Cerebellar cortex (tissue), 1 donor: ENCODE measurements at places on chromosomes 1 and 21.
A peak's percentile ranks its signal among the peaks of the same experiment; 100 is the strongest.

DNA sequence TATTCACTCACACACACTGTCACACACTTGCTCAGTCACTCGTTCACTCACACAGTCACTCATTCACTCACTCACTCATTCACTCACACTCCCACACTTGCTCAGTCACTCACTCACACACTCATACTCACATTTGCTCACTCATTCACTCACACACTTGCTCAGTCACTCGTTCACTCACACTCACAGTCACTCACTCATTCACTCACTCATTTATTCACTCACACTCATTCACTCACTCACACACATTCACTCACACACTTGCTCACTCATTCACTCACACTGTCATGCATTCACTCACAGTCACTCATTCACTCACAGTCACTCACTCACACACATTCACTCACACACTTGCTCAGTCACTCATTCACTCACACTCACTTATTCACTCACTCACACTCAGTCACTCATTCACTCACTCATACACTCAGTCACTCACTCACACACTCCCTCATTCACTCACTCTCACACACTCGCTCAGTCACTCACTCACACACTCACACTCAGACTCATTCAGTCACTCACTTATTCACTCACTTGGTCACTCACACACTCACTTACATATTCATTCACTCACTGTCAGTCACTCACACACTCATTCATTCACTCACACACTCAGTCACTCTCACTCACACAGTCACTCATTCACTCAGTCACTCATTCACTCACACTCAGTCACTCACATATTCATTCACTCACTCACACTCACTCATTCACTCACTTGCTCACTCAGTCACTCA, 167.0 kb upstream of the C1orf174 start:
- DNase-seq, result no peak

- DNase-seq, result no peak
Observed at GRCh38 chr1:48596046-48596445, 124.0 kb upstream of the SPATA6 start.

- DNase-seq, result no peak
Observed at GRCh38 chr1:214525535-214526019, 25.8 kb downstream of the PTPN14 start.

DNA sequence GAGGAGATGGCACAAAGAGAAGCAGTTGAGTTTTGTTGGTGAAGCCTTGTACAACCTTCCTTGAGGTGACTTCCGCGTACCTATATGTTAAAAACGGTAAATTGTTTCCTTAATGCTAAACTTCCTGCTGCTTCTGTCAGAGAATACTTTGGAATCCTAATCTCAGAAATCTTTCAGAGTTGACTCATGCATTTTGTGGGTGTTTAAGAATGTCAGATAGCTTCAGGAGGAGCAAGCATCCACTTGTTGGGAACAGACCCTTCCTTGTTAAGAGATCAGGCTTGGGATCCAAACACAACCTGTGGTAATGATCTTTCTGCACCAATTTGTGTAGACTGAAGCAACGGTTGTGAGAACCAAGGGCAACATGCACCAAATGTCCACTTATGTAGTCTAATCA, 29.5 kb downstream of the AK4 start:
- DNase-seq, result no peak

DNA sequence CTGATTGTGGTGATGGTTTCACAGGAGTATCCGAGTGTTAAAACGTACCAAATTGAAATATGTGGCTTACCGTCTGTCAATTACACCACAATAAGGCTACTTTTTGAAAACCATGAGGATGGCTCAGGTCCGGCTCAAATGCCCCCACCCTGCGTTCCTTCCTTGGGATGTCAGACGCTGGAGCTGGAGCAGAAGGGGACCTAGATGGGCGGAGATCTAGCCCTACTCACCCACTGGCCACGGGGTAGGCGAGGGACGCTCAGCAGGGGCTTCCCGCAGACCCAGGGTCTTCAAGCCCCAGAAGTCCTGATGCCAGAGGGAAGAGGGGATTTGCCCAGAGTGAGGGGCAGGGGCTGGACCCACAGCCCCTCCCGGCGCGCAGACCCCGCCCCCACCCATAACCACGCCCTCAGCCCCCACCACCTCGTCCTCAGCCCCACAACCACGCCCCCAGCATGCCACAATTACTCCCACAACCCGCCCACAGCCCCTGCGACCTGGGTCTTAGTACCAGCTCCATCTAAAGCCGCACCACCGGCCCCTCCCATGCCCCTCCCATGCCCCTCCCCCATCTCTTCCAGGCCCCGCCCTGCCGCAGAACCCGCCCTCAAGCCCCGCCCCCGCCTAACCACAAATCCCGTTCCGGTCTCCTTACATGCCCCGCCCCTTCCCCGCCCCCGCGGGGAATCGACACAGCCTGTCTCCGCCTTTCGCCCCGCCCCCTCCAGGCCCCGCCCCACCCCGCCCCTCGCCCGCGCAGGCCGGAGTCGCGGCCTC, at the start of gene LRRC3:
Gene LRRC3 (plus strand): TSS at position 764 of the 777 bp plus-strand sequence. CDS start 1,135 bp downstream, outside the sequence.
- DNase-seq, result peak; percentile 69

- DNase-seq, result no peak
Observed at GRCh38 chr21:32472890-32473765, 60.6 kb downstream of the EVA1C start.

GRCh38 chr1:92822879-92823278, 9.0 kb upstream of the RPL5 start:
- DNase-seq, result no peak

- DNase-seq, result peak; percentile 44
Observed at GRCh38 chr1:117512728-117513321, 93.0 kb upstream of the TENT5C start.

- DNase-seq, result no peak
Observed at GRCh38 chr1:212531796-212532195, 76.8 kb upstream of the ATF3 start.

GRCh38 chr1:199352351-199352750, 675.2 kb upstream of the NR5A2 start:
- no peak for DNase-seq

GRCh38 chr1:25210728-25211127, 21.6 kb downstream of the SYF2 start:
- DNase-seq, result no peak

DNA sequence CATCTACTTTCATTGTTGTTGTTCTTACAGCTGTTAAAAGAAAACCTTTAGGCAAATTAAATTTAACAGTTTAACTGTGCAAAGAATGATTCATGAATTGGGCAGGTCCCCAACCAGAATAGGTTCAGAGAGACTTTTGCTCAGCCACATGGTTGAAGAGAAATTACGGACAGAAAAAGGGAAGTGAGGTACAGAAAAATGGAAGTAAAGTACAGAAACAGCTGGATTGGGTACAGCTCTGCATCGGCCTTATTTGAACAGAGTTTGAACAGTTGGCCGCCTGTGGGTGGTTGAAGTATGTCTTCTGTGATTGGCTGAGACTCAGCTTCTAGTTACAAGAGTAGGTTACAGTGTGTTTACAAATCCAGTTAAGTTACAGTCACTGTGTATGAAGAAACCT, 210.1 kb downstream of the FGGY start:
- DNase-seq, result no peak

DNA sequence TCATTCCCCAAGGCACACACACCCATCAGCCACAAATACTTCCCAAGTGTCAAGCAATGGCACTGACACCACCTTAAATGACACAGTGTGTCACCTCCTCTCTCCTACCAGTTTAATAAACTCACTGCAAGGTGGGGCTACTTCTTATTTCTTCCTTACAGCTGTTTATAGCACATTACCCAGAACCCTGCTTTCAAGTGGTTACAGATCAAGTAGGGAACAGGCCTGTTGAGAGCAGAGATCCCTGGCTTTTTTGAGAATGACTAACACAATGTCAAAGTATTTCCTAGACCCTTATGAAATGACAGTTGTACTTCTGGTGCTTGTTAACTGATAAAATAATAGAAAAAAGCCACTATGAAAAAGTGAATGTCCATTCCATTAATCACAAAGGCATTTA, 19.8 kb downstream of the ZBTB17 start:
- DNase-seq, result no peak

- DNase-seq, result no peak
Observed at GRCh38 chr1:38558500-38559445, 300.8 kb downstream of the RRAGC start.

- peak; percentile 26 for DNase-seq
Observed at GRCh38 chr1:37177230-37177864, 143.0 kb upstream of the GRIK3 start.

- DNase-seq, result no peak
Observed at GRCh38 chr1:230896779-230897178, 28.5 kb upstream of the C1orf198 start.

DNA sequence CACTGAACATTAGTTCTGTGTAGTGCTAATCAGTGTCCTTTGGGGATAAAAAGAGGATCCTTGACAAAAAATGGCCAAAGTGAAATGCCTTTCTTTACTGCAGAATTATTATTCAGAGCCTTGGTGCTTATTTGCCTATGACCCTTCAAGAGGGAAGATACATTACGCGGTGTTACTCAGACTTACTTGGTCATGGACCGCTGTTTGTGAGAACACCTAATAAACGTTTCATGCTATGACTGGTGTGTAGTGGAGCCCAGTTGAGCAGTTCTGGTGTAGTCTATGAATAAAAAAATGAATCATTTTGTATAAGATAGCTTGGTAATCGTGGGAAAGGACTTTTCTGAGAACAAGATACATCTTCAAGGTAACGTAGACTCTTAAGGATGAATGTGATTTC, 8.3 kb downstream of the NFYC start:
- no peak for DNase-seq

- DNase-seq, result peak; percentile 2
Observed at GRCh38 chr21:20739421-20739820, 258.8 kb upstream of the NCAM2 start.

DNA sequence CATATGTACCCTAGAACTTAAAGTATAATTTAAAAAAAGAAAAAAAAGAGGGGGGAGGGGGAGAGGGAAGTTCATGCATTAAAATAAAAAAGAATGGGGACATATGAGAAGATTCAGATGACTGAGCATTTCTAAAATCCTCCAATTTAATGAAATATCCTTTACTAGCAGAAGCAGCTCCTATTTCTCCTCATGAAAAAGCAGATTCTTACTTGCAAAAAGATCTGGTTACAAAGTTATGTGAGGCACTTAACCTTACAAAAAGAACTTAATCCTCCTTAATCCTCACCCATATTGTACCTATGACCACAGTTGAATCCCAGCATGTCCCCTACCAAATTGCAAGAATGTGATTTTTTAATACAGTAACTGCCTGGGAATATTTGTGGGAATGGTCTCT, 298.5 kb downstream of the SRGAP2C start:
- DNase-seq, result no peak

- no peak for DNase-seq
Observed at GRCh38 chr1:94456736-94457135, 38.5 kb downstream of the ABCD3 start.

DNA sequence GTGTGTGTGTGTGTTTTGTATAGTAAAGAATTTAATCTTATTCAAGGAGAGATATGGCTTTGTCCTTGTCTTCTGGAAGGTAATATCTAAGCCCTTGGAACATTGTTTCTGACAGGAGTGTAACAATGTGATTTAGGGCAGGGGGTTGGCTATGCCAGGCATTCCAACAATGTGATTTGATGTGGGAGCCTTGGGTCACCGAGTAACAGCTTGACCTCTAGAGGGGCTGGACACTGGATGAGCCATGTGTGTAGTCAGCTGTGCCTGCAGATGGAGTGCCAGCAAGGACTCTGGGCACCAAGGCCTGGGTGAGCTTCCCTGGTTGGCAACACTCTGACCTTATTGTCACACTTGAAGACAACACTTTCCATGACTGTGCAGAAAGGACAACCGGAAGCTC, 336.1 kb upstream of the ZP4 start:
- DNase-seq, result no peak

DNA sequence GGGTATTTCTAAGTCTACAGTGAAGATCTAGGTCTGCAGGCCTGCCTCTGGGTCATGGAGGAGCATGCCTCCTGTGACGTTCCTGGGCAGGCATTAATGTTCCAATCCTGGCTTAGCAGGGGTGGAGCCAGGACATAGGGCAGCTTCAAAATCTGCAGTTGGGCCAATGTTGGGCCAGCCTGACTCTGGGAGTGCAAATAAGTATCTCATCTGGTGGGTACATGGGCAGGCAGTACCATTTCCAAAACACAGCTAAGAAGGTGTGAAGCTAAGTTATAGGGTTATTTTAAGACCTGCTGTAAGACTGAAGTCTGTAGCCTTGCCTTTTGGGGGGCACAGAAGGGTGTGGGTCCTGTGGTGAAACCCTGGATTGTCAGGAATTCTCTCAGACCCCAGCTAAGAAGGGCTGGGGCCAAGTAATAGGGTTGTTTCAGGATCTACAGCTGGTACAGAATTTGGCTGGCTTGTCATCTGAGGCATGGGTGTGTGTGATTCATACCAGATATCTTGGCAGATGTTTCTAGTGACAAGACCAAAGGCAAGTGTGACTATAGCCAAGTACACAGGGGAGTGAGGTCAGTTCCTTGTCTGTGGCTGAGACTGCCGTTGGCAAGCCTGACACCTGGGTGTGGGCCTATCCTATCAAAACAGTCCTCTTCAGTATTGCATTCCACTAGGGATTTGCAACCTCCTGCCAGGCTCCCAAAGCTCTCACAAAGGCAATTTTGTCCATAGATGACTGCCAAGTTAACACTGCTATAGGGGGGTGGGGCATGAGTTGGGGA, 468.7 kb upstream of the B3GALT2 start:
- DNase-seq, result no peak

- no peak for DNase-seq
Observed at GRCh38 chr1:99935534-99935933, 34.3 kb upstream of the SLC35A3 start.

- DNase-seq, result no peak
Observed at GRCh38 chr1:68495968-68496679, 758 bp downstream of the DEPDC1 start.

GRCh38 chr1:43832998-43833397, 100.6 kb upstream of the ARTN start:
- no peak for DNase-seq

- DNase-seq, result no peak
Observed at GRCh38 chr1:42886800-42887199, 40.4 kb downstream of the ZNF691 start.

DNA sequence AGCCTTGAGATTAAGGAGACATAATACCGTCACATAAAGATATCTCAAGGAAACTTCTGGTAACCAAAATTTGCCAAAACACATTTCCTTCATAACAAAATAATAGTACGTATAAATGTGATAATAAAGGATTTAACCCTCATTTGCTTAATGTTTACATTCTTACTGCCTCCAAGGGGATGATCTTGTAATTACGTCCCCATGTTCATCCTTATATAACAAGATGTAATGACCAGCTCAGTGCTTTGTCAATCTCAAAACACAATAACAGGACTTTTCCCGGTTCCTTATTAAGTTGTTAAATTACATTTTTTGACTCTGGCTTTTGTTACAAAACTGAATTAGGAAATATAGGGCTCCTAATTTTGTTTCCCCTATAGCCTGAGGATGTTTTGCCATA, 41.3 kb upstream of the UHMK1 start:
- DNase-seq, result no peak

GRCh38 chr1:180343921-180344769, 114.1 kb downstream of the LHX4 start:
- DNase-seq, result peak; percentile 84
